Stimulated activated CD8-positive, alpha-beta memory T cell treated with anti-CD3 and anti-CD28 coated beads, Interleukin-7, amount 100 ng/mL, for 24 hours (primary cell): ENCODE measurements at places on chromosomes 5 and 9.

DNA sequence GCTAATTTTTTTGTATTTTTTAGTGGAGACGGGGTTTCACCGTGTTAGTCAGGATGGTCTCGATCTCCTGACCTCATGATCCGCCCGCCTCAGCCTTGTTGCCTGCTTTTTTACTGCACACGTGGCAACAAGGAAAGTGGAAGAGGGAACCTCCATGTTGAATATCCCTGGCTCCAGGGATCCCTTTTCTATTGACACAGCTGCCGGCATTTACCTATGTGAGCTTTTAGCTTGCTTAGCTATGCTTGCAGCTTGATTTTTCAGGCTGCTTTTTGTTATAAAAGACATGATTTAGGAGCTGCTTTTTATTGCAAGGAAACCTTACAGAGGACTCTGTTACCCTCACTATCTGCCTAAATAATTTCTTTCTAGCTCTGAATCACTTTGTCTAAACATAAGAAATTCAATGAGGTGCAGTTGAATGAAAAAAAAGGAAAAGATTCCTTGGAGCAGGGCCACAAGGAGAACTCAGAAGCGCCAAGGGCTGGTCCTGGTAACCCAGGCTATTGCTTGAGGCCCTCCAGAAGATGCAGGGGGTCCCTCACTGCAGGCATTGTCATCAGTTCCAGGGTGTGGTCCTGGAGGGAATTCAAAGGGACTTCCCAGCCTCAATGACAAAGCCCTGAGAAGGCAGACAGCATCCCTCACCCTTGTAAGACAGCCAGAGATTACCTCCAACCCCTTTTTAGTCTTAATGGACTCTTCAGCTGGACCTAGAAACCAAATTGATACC lies 89.9 kb downstream of the SYK start:
- DNase-seq, result no peak

DNA sequence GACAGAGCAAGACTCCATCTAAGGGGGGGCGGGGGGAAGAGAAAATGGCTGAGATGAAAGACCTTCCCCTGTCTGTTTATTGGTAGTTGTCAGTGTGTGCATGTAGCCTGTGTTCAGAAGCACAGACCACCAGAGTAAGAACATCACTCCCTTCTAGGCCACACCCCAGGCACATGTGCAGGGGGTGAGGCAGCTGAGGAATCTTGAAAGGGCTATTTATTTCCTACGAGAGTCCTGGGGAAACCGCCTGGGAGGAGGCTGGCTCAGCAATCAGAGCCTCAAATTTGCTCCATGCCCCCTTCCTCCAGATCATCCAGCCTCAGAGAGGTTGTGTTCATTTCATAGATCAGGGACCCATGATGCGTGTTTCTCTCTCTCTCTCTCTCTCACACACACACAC lies 7.1 kb downstream of the MYORG start:
- no peak for DNase-seq

- no peak for DNase-seq
Observed at GRCh38 chr5:128038643-128039042, 44.9 kb upstream of the SLC12A2 start.

GRCh38 chr9:20135119-20135697 lies 346.4 kb upstream of the SLC24A2 start:
- no peak for DNase-seq

- no peak for DNase-seq
Observed at GRCh38 chr9:18632632-18633403, 158.9 kb downstream of the ADAMTSL1 start.

DNA sequence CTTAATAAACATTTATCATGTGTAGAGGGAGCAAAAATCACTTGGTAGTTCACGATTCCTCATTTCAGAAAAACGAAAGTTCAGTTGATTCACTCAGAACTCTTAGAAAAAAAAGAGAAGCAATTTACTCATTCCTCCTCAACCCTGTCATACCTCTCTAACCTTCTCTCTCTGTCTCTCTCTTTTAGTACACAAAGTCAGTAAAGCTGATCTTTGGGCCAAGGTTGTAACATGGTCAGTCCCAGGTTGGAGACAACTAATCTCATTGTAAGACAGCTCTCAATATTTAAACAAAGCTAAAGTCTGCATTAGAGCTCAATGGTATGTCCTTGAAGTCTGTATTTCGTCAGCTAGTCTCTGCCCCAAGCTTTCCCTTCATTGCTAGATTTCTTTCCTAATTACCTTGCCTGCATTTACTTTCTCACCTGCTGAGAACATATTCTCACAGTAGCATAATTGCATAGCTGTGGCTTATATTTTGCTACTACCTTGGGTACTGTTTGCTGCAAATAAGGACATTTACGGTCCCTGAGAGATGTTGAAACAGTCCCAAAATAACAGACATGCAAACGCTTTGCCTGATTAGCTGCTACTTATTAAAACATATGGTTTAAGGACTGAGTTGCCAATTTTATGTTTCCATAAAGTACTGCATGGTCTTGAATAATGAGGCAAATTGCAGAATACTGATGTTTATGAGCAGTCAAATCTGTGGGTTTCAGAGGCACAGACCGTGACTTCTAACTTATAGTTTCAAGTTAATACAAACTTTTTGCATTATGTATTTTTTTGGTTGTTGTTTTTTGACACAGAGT lies 138.3 kb downstream of the GPBP1 start:
- no peak for DNase-seq

DNA sequence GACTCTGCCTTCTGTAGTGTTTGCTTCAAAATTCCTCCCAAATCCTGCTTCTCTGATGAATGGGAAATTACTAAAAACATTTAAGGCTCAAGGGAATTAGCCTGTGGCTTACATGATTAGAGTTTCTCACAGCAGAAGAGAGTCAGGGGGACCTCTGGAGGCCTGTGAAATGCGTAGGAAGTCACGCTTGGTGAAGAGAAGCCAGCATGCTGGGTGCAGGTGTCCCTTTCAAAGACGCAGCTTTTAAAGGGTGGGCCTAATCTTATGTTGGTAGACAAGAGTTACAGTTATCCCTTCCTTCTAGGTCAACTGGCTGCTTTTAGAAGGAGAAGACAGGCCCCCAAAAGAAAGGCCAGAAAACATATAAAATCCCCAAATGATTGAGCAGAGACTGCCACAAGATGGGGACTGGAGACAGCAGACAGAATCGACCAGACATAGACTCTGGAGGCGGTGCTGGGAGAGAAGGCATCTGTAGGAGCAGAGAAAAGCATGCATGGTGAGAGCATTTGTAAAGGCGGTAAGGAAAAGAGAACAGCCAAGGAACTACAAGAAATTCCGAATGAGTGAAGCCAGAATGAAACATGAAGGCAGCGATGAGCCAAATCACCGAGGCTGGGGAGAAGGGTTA lies 42.3 kb downstream of the B4GALT1 start:
- no peak for DNase-seq

- DNase-seq, result no peak
Observed at GRCh38 chr9:75979362-75979761, 88.9 kb downstream of the PCSK5 start.
